ENCODE measurements at places on chromosomes 2 and 18.

GRCh38 chr2:168295051-168295450 is 47.7 kb upstream of the STK39 start:
- no peak for DNase-seq

DNA sequence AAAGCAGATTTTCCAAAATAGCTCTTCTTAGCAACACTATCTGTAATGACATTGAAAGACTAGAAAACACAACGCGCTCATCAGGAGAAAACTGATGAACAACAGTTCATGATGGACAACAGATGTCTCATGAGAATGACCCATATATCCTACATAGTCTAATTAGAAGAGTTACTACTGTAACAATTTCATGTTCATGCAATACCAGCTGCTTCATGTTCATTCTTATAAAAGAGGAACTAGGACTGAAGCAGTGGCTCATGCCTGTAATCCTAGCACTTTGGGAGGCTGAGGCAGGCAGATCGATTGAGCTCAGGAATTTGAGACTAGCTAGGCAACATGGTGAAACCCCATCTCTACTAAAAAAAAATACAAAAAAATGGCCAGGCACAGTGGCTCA is 22.7 kb downstream of the TRAPPC8 start:
- no peak for DNase-seq

DNA sequence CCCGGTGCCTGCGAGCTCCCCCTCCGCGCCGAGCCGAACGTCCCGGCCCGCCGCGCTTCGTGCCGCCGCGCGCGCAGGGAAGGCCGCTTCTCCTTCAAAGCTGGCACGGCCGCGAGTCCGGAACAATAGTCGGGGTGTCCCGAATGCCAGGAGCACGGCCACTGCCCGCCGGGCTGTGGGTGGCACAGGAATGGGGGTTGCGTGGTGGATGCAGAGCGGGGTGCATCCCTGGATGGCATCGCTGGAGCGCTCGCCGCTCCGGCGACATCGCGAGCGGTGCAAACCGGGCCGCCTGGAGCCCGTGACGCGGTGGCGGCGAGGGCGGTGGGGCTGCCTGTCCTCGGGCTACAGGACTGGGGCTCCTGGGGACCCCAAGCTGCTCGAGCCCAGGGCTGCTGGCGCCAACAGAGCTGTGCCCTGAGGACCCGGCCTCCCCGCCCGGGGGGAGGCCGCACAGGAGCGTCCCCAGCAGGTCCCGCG is 1.1 kb upstream of the SATB2 start:
- no peak for DNase-seq

- DNase-seq = no peak
Measured at GRCh38 chr2:177036747-177037146, 175.8 kb upstream of the HNRNPA3 start.

DNA sequence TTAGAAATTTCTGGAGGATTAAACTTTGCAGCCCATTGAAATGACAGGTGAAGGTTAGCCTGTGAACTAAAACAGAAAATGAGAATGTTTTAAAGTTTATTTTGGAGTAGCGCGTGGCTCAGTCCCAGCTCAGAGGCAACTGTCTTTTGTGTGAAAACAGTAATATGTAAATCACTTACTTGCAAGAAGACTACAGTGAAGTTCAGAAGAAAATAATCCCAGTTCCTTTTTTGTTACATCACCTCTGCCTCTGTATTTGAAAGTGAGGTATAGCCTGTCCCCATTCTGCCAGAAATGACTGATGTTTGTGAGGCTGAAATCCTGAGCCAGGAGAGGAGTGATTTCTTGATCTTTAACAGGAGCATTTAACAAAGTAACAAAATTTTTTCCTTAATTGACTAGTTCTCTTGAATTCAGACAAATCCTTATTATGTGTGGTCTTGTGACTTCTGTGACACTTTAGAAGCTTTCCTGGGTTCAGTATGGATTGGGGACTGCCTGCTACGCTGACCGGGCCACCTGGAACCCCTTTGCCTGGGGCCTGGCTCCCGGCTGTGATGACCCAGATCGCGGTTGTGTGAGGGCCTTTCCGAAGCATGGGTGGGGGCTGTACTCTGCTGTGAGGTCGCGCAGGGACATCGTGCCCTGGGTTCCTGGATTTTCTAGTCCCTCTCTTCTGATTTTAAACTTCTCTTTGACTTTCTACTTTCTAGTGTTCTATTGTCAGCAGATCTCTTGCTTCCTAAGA is 24.3 kb downstream of the TRAPPC12 start:
- DNase-seq = no peak

DNA sequence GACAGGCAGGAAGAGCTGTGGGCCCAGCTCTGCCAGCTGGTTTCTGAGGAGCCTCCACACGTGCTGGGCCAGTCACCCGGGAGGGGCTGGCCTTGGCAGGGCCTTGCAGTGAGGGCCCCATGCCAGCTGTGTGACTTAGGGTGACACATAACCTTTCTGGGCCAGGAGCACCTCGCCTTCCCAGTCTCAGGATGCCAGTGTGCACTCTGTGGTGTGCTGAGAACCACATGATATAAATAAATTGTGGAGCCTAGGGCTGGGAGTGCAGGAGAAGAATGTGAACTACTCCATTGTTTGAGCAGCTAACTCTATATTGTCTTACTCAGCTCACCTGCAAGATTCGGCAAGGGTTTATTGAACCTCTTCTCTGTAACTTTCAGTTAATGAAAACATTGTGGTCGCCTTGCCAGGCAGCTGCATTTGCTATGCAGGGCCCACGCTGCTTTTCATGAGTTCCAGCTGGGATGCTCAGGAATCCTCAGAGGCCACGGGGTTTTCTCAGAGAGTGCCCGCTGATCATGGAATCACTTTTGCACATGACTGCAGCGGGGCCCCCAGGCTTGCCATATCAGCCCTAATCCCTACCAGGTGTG is 222.3 kb downstream of the SH3RF3 start:
- peak; percentile 79 for DNase-seq

- peak; percentile 79 for DNase-seq
Measured at GRCh38 chr2:227862227-227862740, 9.1 kb upstream of the DAW1 start.

GRCh38 chr2:162113776-162114168 is 38.3 kb downstream of the GCG start:
- DNase-seq = no peak

- DNase-seq = peak; percentile 64
Measured at GRCh38 chr2:134120733-134121630, 132.9 kb upstream of the MGAT5 start.

DNA sequence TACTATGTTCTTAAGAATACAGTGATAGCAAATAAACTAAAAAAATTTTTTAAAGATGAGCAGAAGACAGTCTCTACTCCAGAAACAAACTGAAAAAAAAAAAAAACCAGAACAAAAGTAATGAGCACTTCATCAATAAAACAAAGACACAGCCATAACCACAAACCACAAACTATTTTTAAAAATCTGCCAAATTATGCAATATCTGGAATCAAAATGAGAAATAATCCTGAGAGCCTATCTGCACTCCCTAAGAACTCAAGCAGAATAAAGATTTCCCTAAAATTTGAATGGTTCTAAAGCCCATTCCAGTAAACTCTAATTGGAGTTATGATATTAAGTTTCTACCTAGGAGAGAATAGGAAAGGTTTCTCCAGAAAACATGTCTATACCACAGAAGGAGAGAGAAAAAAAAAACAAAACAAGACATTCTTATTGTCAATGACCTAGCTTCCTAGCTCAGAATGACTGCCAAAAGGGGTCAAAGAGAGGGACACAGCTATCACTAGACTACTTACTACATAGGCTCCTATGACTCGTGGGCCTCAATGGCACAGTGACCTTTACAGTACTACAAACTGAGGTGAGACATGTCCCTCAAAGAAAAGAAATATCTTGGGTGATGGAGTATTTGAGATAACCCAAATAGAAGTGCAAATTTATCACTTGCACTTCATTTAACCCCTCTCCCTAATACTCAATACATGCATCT is 262.8 kb downstream of the ZEB2 start:
- no peak for DNase-seq

GRCh38 chr18:58586269-58586668 is 42.6 kb downstream of the ALPK2 start:
- DNase-seq = no peak

DNA sequence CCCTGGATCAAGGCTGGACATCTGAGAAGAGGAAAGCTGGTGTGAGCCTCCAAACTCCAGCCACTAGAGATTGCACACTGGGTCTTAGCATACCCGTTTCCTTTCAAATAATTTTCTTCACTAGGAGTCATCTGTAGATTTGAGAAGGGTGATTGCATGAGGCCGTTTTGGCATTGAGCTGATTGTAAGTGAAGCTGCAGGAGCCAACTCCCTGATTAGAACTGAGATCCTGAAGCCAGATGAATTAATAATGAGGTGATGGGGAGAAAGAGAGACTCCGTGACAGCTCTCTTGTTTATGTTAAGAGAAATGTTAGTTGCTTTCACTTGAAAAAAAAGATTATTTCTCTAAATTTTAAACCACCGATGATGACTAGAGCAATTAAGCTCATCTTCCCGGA is 268.4 kb upstream of the THSD7B start:
- DNase-seq = no peak

- DNase-seq = no peak
Measured at GRCh38 chr2:70918016-70918415, 17.7 kb upstream of the ATP6V1B1 start.

- no peak for DNase-seq
Measured at GRCh38 chr2:143481237-143481623, 352.0 kb downstream of the ARHGAP15 start.

GRCh38 chr2:120715941-120716340 is 19.7 kb upstream of the GLI2 start:
- DNase-seq = no peak

- no peak for DNase-seq
Measured at GRCh38 chr2:157122776-157123175, 134.7 kb upstream of the GALNT5 start.

- no peak for DNase-seq
Measured at GRCh38 chr2:38217401-38218188, 141.6 kb upstream of the CYP1B1 start.

DNA sequence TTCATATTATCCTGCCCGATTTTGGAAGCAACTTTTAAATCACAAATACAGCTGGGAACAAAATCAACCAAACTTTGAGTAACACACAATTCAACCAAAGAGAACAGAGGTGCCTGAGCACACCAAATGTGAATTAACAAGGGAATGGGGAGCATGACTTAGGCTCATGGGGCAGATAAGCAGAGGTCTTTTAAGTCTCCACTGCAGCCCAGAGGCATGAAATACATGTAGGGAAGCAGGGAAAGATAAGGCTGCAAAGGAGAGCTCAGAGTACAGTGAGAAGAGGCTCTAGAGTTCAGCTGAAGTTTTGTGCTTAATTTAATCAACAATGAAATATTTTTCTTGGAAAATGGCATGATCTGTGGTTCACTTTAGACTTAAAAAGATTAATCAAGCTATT is 49.0 kb downstream of the CYTIP start:
- DNase-seq = no peak

DNA sequence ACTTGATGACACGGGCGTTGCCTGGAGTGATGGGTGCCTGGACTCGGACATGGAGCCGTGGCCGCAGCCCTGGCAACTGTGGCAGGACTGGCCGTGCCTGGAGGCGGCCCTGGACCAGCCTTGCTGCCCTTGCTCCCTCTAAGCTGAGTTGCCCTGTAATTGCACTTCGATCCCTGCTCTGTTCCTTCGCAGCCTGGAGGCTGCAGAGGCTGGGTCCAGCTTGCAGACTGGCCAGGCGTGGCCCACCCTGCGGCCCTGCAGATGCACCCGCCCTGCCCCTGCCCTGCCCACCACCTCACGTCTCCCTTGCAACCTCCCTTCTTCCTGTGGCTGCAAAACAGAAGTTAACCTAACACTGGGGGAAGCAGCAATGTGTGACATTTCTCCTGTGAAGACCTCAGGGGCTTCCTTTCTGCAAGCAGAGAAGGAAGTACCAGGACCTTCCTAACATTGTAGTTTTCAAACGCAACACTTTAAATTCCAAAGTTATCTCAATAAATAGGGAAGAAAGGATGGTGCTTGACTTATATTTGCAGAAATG is 174.6 kb upstream of the TPO start:
- no peak for DNase-seq

- peak; percentile 41 for DNase-seq
Measured at GRCh38 chr18:31819106-31819924, 58.6 kb upstream of the SLC25A52 start.

GRCh38 chr2:144143294-144144151 is 376.4 kb downstream of the ZEB2 start:
- no peak for DNase-seq

DNA sequence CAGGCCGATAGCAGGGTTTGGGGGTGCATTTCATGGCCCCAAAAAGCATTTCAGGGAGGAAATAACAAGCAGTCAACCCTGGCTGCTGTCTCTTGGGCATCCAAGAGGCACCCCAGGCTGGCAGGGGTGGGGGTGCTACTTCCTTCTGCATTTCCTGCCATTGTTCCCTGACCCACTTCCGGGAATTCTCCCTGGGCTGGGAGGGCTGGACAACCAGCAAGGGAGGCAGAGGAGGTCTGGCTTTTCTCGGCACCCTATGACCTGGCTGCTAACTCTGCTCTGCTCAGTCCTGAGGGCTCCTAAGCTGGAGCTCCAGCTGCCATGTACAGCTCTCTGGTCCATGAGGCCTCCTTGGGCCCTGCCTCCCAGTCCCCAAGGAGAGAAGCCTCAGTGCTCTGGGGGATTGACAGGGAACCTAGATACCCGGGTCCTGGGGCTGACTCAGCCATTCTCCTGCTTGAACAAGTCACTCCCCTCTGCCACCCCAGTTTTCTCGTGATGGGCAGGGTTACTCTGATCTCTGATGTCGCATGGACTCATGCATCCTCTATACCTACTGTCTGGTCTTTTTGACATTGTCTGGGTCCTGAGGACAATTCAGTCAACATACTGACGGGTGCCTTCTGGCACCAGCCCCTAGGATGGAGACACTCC is 47.2 kb downstream of the DYSF start:
- DNase-seq = no peak

DNA sequence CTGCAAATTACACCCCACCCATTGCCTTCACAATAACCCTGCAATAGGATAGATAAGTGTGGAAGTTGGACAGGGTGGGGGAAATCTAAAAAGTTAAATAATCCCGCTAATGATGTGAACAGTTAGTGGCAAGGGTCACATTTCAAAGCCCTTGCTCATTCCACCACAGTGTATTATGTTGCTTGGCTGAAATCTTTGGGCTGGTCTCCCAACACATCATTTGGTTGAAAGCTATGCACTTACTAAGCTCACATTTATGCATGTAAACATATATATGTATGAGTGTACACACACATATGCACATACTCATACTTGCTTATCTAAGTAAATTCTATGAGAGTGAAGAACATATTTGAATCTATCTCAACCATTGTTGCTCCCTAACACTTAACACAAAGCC is 197.8 kb downstream of the RDH14 start:
- DNase-seq = no peak

GRCh38 chr2:220134756-220135534 is 507.5 kb downstream of the SLC4A3 start:
- no peak for DNase-seq

Data from ACHN (cell line).